ENCODE measurements at places on chromosomes 1 and 21. TPM values are rescaled to one million over a fixed set of nuclear protein-coding genes. Genes with fewer than 3 reads are reported as not detected.

DNA sequence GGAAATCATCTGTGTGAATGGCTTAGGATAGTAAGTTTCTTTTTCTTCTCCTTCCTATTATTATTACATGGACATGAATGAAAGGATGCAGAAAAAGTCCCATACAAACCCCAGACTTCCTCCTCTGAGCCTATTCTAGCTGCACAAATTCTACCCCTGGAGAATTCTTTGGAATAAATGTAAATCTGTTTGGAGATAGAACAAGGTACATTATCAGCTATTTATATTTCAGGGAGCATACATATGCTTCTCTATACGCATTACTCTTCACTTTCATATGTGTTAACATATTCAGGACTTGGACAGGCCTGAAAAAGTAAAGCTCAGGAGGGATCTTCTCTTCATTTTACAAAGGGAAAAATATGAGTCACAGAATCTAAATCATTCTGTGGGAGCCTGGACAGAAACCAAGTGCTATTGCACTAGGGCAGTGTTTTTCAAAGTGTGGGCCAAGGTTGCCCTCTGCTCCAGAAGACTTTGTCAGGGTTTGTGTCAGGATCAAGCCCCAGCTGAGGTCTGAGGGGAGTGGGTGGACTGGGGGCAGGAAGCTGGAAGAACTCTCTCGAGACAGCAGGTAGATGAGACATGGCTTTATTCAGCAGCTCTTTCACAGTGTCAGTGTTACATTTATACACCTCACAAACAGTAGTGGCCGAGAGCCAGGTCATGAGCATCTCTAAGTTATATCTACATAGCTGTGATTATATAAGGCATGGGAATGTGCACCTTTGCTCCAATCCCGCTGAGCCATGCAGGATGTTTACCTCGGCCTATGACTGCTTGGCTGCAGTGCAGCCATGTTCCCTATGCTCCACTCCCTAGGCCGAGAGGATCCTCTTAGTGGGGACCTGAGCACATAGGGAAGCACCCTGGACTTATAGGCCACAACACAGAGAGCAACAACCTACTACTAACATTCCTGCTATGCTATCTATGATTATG lies 114.3 kb downstream of the GDAP2 start:
- H3K4me3 ChIP-seq, result no peak overlapping the region
- DNase-seq, result no peak
- H3K36me3 ChIP-seq, result no peaks in the 10 kb centered on the region
- H3K27me3 ChIP-seq, result no peaks in the 10 kb centered on the region
- H3K27ac ChIP-seq, result no peak overlapping the region
- peaks cover 34% of the 10 kb centered on the region for H3K4me1 ChIP-seq

DNA sequence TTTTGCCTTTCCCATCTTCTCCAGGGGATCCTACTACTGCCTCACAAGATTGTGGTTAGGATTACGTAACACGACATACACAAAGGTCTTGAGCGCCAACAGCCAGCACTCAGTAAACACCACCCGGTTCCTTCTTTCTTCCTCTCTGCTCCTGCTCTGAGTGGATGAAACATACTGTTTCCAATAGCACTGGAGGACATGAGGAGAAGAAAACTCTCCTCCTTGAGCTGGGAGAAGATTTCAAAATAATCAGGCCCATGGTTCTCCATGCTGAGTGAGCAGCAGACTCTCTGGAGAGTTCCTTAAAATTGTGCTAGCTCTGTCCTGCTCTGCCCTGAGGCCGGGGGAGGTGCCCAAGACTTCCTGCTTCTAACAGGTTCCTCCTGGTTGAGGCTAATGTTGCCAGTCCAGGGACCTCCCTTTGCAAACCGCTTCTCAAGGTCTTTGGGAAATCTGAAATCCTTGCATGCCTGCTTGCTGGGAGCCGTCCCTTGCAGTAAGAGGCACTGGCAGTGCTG lies 29.4 kb upstream of the MX1 start:
- H3K36me3 ChIP-seq, result peaks cover 2% of the 10 kb centered on the region
- H3K4me3 ChIP-seq, result no peak overlapping the region
- no peak overlapping the region for H3K27ac ChIP-seq
- H3K27me3 ChIP-seq, result no peaks in the 10 kb centered on the region
- H3K4me1 ChIP-seq, result no peaks in the 10 kb centered on the region

HHAT gene
- total RNA-seq, result 2.9 TPM

DNA sequence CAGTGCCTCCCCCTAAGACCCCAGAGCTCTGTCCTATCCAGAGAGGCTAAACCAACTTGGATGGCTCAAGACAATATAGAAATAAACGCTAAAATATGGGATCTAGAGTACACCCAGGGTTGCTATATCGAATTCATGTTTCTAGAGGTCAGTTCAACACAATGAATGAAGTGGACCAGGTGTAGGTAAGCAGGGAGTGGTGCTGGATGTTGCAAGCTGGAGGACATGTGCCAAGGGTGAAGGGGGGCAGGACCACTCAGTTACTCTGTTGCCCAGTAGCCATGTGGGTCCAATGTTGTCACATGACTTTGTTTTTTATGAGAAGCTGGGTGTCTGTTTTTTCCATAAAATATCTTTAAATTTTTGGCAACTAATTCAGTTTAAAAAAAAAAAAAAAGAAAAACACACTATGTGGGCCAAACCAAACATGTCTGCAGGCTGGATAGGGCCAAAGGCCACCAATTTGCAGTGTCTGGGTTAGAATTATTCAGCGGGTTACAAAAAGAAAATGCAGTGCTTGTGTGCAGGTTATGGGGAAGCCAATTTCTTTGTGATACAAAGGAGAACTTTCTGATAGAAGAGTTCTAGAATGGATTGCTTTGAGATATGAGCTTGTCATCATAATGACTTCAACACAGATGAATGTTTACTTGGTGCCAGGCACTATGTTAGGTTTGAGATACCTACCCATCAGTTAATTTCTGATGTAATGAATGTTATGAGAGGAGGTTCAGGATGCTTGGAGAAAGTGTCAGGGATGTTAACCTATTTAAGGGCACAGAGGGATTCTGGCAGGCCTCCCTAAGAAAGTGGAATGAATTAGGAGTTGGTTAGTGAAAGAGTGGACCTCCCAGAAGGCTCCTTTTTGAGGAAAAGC lies 8.9 kb downstream of the CACHD1 start:
- DNase-seq, result no peak
- H3K27me3 ChIP-seq, result no peaks in the 10 kb centered on the region
- H3K4me3 ChIP-seq, result no peak overlapping the region
- H3K36me3 ChIP-seq, result no peaks in the 10 kb centered on the region
- H3K27ac ChIP-seq, result no peak overlapping the region

TMIGD3 gene
- not detected for total RNA-seq
